ENCODE measurements at places on chromosomes 1 and 21. TPM values are rescaled to one million over a fixed set of nuclear protein-coding genes. Genes with fewer than 3 reads are reported as not detected.
A peak's percentile ranks its signal among the peaks of the same experiment; 100 is the strongest.

LHX4 gene
- total RNA-seq, result not detected

DNA sequence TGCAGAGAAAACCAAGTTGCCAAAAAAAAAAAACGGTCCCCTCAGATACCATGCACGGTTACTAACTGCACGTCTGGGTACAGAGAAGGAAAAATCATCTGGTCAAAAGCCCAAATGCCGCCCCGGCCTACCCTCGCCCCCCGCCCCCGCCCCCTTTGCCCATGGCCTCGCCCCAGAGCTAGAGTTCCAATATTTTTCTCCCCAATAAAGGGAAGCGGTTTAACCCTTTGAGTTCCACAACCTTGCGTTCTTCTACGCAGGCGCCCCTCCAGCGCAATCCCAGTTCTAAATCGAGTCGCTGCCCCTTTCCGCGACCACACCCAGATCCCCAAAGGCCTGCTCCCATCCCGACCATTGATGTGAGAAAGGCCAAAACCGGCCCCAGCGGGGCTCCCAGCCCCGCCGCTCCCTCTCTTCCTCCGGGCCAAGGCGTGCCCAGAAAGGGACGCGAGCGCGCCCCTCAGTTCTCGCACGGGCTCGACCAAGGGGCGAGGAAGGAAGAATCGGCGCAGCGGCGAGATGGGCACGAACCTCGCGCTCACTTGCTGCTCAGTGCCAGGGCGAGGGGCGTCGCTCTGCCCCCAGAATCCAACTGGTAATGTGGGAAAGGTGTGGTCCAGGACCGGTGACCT lies 797 bp downstream of the WDR47 start:
- DNase-seq, result peak; percentile 71

- DNase-seq, result no peak
Observed at GRCh38 chr1:156148216-156148615, 5.2 kb upstream of the SEMA4A start.

DNA sequence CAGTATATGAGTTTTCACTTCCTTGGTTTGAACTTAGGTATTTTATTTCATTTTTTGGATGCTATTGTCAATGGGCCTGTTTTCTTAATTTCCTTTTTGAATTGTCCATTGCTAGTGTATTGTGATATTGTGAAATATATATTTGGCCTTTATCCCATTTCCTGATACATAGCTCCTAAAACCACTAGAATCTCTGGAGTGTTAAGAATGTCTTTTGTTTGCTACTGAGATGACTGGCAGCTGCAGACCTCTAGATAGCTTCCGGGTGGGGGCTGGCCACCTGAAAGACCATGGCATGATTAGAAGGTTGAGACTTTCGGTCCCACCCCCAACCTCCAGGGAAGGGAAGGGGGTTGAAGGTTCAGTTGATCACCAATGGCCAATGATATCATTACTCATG lies 245.4 kb downstream of the KCNJ6 start:
- DNase-seq, result no peak

GRCh38 chr1:92410706-92411105 lies 76.0 kb downstream of the GFI1 start:
- DNase-seq, result peak; percentile 57

DNA sequence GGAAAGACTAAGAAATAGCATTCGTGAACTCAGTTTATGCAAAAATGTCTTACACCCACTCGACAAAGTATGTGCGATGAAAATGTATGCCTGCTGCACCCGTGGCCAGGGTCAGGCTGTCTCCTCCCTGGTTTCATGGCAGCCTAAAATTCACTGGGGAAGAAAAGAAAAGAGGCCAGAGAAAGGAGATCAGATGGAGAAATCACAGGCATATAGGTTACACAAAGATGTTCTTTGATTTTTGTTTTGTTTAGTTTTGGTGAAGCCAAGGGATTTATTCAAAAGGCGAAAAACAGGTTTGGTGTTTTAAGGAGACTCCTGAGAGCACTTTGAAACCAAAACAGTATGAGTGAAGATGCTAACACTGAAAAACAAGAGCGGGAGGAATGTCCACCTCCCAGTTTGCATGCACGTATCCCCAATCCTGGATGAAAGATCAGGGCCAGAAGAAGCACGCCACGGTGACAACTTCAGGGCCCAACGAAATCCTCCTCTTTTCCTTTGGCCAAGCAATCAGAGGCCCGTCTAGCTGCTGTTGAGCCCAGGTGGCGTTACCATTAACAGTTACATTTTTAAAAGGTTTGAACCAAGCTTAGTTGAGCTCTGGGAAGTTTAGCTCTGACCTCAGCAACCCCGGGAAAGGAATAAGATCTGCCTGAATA lies 992 bp upstream of the SSX2IP start:
- peak; percentile 57 for DNase-seq

DNA sequence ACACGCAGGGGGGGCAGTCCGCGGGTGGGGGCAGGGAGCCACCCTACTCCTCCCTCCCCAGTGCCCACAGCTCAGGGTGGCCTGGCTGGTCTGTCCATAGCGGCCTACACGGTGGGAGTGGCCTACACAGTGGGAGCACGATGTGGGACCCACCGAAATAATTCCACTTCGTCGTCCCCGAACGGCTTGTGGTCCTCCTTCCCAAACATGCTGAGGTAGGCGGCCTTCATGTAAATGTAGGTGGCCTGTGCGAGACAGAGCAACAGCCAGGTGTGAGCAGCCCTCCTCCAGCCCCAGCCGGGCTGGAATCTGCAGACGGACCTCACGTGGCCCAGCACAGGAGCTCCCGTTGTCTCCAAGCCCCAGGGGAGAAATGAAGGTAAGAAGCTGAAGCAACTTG lies 34.4 kb downstream of the TTC39A start:
- DNase-seq, result no peak

- DNase-seq, result peak; percentile 79
Observed at GRCh38 chr1:68975212-68975933, 478.5 kb upstream of the DEPDC1 start.

LCE6A gene
- not detected for total RNA-seq

- DNase-seq, result peak; percentile 75
Observed at GRCh38 chr1:110068646-110069403, 1.6 kb downstream of the ALX3 start.

DNA sequence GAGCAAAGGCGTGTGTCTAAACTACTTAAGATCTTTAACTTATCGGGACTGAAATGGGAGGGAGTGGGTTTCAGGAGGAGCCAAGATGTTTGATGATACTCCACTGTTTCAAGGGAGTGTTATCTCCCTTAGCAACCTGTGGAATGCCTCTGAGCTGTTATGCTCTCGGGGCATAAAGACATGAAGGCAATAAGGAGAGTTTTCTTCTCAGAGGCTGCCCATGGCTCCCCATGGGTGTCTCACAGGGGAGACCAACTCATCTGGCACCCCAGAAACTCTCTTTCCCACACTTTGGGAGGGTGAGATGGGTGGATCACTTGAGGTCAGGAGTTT lies 130.0 kb downstream of the LIPI start:
- peak; percentile 38 for DNase-seq

DNA sequence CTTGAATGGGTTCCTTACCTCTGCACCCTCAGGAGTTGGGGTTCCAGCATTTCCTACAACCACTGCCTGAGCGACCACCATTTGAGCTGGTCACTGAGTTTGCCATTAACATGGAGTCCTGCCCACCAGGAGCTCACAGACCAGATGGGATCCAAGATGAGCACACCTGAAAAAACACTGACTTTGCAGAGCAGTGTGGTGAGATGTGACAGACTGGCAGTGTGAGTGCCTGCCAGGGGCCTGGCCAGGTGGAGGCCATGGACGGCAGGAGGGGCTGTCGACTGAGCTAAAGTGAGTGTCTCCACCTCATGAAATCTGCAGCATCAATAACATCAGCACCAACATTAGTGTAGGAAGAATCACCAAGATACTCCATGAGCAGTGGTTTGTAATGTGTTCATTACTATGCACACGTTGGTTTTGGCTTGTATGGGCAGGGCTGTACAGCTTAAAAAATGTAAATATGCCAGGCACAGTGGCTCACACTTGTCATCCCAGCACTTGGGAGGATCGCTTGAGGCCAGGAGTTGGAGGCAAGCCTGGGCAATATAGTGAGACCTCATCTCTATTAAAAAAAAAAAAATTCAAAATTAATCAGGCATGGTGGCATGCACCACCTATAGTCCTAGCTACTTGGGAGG lies 12.2 kb upstream of the MIXL1 start:
- peak; percentile 72 for DNase-seq

DNA sequence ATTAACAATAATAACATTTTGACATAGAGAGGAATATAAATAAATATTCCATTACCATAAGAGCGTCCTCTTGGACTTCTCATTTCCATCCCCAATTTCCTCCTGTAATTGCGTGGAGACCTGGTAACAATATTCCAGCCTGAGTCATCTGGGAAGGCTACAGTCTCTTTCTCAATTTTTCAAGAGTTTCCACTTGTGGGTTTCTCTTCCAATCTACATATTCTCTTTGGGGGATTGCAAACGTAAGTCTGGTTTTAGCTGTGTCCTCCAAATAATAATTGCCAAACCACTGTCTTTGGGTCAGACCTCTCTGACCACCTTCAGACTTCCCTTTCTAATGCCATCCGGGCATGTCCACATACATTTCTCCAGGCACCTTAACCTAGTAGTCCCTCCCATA lies 124.5 kb upstream of the USP24 start:
- DNase-seq, result no peak

- DNase-seq, result no peak
Observed at GRCh38 chr1:109371341-109371739, 26.4 kb downstream of the SORT1 start.

DNA sequence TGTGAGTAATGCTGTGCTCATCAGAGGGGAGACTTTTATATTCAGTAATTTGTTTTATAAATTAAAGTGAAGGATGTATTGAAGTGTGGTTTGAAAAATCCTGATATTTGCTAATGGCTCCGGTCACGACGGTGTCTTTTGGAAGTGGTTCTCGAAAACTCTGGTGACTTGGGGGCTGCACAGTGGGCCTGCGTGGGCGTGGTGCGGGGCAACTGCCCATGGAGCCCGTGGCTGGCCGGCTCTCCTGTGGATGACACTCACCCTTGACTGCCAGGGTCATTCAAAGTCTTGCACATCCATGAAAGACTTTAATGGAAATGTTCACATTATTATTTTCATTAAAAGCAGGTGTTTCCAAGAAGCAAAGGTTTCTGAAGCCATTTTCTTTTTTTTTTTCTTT lies 7.7 kb downstream of the FAAP20 start:
- DNase-seq, result no peak

DNA sequence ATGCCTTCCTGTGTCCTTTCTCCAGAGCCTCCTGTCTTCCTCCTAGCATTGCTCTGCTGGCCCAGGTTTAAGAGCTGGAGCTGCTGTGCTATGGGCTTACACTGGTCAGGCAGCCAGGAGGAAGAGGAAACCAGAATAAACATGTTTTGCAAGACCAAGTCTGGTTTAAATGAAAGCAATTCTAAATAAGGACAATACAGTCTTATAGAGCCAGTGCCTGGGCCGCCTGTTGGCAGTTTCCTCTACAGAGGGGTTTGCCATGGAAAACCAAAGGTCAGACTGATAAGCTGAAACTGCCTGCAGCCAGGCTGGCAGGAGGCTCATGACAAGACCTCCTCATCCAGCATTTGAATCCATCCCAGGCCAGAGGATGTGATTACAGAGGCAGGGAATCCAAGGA lies 92.9 kb upstream of the FGGY start:
- DNase-seq, result no peak

DNA sequence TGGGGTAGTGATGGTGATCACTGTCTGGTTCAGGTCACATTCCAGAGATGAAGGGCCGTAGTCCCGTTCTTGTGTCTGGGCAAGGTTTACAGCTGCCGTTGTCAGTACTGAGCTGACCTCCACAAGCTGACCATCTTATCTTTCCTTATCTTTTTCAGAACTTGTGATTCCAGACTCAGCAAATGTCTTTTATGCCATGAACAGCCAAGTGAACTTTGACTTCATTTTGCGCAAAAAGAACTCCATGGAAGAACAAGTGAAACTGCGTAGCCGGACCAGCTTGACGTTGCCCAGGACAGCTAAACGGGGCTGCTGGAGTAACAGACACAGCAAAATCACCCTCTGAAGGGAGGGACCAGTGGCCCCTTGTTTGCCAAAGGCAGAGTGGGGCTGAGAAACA lies 111.6 kb downstream of the COLGALT2 start:
- no peak for DNase-seq

STX12 gene
- total RNA-seq, result 18.8 TPM

AXDND1 gene
- 0.69 TPM for total RNA-seq

- DNase-seq, result no peak
Observed at GRCh38 chr1:84497631-84498275, 8.4 kb upstream of the SPATA1 start.

MNDA gene
- total RNA-seq, result not detected

DNA sequence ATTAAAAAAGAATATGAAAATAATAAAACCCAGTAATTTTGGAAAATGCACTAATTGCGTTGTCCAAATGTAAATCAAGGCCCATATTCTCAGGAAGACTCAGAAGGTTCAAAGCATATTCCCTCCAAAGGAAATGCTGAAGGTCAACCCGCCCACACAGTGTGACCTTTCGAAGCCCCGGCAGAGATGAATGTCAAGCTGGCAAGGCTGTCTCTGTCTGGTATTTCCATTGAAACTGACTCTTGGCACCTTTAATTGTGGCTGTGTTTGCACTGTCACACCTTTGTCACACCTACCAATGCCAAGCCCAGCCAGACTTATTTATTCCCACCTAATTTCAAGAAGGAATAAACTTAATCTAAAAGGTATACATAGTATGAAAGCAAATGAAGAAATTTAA lies 82.5 kb downstream of the NTPCR start:
- no peak for DNase-seq

- no peak for DNase-seq
Observed at GRCh38 chr1:31639543-31639942, 5.1 kb downstream of the PEF1 start.

TLCD4 gene
- 6.4 TPM for total RNA-seq
